Activated naive CD4-positive, alpha-beta T cell treated with anti-CD3 and anti-CD28 coated beads, Interleukin-2, amount 50 U/mL, for 16 hours (primary cell): ENCODE measurements at places on chromosomes 5 and 9.

- DNase-seq, result no peak
Measured at GRCh38 chr9:83140061-83140460, 77.1 kb upstream of the RASEF start.

DNA sequence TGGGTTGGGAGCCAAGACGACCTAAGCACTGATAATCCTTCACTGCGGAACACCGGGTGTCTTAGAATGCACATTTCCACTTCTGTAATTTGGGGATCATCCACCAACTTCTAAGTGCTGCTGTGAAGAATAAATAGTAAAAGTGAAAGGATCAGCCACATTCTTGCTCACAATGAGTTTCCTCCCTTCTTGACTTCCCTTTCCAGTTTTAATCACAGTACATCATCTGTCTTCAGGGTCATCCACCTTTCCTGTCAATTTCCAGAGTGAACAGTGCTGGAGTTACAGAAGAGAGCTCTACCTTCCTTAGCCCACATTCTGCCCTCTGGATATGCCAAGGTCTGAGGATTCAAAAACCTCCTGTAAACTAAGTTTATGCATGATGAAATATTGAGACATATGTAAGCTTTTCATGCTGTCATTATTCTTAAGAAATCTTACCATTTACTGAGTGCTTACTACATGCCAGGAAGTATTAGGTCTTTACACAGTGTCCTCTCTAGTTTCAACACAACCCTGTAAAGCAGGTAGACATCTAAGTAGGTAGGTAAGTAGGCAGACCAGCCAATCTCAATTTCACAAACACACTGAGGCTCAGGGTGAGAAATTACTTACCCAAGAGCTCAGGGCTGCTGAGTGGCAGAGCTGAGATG is 105.2 kb downstream of the CDK5RAP2 start:
- no peak for DNase-seq

DNA sequence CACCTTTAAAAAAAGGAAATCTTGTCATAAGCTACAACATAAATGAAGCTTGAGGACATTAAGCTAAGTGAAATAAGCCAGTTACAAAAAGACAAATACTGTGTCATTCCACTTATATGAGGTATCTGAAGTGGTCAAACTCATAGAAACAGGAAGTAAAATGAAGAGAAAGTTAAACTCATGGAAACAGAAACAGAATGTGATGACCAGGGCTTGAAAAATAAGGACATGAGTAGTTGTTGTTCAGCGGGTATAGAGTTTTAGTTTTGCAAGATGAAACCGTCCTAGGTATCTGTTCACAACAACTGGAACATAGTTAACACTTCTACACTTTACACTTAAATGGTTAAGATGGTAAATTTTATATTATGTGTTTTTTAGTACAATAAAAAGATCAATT is 47.8 kb upstream of the SLC1A3 start:
- no peak for DNase-seq

GRCh38 chr9:18358325-18358724 is 115.6 kb upstream of the ADAMTSL1 start:
- DNase-seq, result no peak

DNA sequence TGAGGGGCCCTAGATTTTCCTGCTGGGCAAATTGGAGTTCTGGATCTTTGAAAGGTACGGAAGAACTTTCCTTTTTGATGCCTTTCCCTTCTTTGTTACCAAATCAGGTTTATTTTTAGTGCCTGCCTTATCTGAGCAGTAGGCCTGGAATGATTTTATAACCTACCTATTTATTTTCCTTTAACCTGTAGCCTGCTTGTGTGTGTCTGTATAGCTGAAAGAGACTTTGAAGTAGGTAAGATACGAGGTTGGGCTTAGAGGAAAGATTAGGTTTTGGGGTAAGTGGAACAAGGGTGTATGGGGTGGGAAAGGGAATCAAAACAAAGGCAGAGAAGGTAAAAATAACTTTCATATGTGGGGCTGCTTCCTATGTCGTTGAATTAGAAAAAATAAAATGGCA is 211.2 kb downstream of the CD180 start:
- DNase-seq, result no peak

GRCh38 chr9:136709454-136710109 is 2.8 kb upstream of the DIPK1B start:
- no peak for DNase-seq
